Gastroesophageal sphincter (tissue), 4 donors: ENCODE measurements at places on chromosomes 2 and 18.

GRCh38 chr18:59056706-59057492 is 82.8 kb upstream of the SEC11C start:
- ATAC-seq = no peak

DNA sequence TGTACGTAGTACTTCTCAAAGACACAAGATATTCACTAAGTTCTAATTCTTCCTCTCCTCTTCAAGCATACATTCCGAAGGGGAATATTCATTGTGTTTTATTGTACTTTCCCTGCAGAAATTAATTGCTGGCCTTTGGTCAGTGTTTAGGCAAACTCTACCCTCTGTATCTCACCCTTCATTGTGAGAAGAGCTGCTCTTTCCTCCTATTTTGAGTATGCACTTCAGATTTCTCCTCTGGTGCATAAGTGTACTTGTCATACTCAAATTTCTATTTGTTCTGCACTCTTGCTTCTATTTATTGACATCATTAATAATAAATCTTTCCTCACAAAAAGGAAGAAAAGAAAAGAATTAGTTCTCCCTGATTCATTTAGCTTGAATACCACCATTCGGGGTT is 485.4 kb upstream of the SLC8A1 start:
- ATAC-seq = no peak

DNA sequence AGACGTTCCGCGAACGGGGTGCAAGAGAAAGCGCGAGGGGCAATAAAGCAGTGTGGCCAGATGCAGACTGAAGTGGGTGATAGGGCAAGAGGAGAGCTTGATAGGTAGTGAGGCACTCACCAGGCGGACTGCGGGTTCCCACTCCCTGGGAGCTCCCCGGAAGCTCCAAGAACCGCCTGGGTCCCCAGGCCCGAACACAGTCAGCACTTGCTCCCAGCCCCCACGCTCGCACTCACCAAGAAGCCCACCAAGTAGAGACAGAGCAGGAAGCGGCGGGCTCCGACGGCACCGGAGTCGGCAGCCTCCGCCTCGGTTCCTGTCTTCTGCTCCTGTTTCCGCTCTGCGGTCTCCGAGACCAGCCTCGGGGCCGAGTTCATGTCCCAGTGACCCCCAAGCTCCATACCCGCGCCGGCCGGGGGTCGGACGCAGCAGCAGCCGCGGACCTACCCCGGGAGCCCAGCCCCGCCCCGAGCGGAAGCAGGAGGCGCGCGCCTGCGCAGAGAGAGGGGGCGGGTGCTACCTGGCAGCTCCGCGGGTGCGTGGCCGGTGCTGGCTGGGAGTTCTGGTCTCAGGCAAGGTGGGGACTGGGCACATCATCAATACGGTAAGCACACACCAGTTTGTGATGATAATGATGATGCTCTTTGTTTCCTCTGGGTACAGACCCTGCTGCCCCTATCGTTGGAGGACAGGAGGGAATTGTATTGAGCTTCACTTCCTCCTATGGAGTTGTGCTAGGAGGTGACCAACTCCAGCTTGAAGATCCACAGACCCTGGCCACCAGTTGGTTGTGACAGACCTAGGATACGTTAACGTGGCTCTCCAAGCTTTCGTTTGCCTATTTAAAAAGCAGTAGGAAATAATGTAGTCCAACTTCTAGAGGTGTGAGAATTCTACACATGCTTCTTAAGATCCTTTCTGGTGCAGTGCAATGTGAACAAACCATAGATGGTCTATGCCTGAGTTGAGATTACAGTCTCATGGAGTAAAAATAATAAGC is 25.1 kb upstream of the TMEM182 start:
- ATAC-seq = peak; percentile 93

- ATAC-seq = no peak
Observed at GRCh38 chr2:205988274-205988673, 97.7 kb downstream of the INO80D start.

GRCh38 chr2:118535171-118535817 is 312.2 kb downstream of the EN1 start:
- no peak for ATAC-seq
